Cerebellum (tissue), 4 donors: ENCODE measurements at places on chromosomes 12 and 14. TPM values are rescaled to one million over a fixed set of nuclear protein-coding genes. Genes with fewer than 3 reads are reported as not detected.

Gene PITPNM2
- 5.5 TPM for total RNA-seq

Gene KRT79
- total RNA-seq = not detected

Gene RHOJ
- total RNA-seq = 16.2 TPM

Gene AJUBA
- total RNA-seq = 7.4 TPM

Gene TTC9
- total RNA-seq = 15.5 TPM

Gene GLIPR1L2
- total RNA-seq = 1.5 TPM

Gene NABP2
- total RNA-seq = 13.8 TPM

Gene B4GALNT3
- 2.4 TPM for total RNA-seq

Gene LTBP2
- 0.91 TPM for total RNA-seq
